ENCODE measurements at places on chromosomes 3 and 15. TPM values are rescaled to one million over a fixed set of nuclear protein-coding genes. Genes with fewer than 3 reads are reported as not detected.

DNA sequence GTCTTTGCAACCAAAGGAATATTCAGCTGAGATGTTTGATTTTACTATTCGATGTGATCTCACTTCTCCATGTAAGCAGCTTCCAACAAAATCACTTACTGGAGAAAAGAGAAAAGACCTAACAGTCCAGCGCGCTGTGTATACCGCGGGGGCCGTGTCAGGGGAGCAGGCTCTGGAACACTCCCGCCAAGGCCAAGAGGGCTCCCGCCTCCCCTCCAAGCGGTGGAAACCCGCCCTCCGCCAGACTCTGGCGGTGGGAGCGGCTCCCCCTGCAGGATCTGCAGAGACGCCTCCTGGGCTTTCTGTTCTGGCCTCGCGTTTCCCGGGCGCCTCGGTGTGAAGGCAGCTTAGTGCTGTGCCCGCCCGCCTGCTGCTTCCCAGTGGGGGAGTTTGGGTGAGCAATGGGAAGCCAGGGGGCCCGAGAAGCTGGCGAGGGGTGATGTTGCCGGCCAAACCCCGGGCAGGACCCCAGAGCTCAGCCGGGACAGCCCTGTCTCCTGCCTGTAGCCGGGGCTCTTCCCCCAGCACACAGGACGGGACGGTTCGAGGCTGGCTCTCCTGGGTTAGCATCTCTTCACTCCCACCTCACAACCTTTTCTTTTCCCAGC, 36.3 kb downstream of the CHST14 start:
- DNase-seq: peak; percentile 31

The CNTN4 gene
- 1.9 TPM for total RNA-seq

The GPR87 gene
- 24.2 TPM for total RNA-seq

GRCh38 chr3:59374818-59375211, 325.0 kb upstream of the CFAP20DC start:
- no peak for DNase-seq

The SPTBN5 gene
- 1.3 TPM for total RNA-seq

GRCh38 chr15:34583399-34584329, at the start of gene GOLGA8B:
Gene GOLGA8B, minus strand, starts transcription at chr15:34583651. Its CDS starts 47,739 bp downstream, at chr15:34535912.
- peak; percentile 90 for DNase-seq

The LRRC34 gene
- total RNA-seq: 1.8 TPM

DNA sequence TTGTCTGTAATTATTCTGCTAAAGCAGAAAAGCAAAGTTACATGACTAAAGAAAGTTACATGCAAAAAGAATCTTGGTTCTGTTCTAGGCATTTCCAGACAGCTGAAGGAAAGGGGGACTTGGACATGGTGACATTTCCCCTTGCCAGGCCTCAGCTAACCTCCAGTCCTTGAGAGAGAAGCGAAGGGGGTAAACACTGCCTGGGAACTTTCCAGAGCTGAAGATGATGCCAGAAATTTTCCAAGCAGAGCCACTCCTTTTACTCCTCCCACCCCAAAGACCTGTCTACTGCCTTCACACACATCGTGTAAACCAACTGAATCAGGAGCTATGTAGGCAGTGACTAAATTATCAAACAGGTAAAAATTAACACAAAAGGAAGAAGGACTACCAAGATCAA, 5.4 kb downstream of the MEX3B start:
- no peak for DNase-seq

The PLA2G4D gene
- 22.0 TPM for total RNA-seq

DNA sequence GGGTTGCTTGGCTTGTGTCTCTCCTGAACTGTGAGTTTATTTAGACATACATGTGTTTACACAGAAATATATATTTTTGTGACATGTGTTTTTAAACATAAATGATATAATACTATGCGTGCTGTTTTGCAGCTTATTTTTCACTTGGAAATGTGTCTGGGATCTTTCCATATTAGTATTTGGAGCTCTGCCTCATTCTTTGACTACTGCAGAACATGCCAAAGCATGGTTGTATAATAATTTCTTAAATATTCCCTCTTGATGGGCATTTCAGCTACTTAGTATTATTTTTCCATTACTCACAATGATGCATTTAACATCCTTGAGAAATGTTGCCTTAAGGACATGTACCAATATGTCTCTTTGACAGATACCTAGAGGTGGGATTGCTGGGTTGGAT, 19.5 kb downstream of the ANAPC13 start:
- no peak for DNase-seq

DNA sequence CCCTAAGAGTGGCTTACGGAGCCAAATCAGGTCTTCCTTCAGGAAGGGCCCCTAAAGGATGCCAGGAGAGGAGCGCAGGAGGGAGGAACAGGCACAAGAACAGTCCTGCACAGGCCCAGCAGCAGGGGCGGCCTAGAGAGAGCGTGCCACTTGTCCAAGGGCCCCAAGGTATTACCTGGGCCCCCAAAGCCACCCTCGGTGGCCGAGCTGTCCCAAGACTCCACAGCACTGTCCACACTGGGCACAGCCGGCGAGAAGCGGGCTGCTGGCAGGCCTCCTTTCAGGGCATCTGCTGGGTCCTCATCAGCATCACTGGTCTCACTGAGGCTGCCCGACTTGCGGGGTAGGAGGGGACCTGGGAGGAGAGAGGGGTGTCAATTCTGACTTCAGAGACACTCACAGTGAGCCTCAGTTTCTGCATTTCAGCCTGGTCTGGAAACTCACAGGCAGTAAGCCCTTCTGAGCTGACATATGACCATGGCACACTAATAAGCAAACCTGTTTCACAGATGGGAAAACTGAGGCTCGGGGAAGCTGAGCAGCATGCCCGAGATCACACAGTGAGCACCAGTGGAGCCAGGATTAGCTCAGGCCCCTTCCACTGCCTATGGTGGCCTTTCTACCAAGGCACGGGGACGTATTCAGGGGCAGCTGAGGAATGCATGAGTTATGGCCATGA, 33.4 kb downstream of the GRIP2 start:
- DNase-seq: no peak
